T-helper 1 cell (primary cell): ENCODE measurements at places on chromosomes 6 and 20.
A peak's percentile ranks its signal among the peaks of the same experiment; 100 is the strongest.

GRCh38 chr20:13331536-13331935, 110.5 kb downstream of the ISM1 start:
- DNase-seq: no peak

DNA sequence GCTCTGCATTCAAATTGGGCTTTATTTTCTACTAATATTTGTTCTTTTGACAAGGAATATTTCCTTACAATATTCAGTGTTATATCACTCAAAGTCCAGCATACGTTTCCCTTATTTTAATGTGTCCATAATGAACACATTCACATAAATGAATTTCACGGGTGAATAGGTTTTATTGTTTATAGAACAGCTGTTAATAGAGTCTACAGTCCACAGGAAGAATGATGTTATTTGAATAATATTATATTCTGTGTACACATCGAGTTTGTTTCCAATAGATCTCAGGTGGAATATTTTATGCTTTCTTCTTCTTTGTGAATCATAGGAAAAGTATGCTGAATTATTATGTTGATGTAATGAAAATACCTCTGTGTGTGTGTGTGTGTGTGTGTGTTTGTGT, 582.4 kb downstream of the CDH26 start:
- DNase-seq: no peak

DNA sequence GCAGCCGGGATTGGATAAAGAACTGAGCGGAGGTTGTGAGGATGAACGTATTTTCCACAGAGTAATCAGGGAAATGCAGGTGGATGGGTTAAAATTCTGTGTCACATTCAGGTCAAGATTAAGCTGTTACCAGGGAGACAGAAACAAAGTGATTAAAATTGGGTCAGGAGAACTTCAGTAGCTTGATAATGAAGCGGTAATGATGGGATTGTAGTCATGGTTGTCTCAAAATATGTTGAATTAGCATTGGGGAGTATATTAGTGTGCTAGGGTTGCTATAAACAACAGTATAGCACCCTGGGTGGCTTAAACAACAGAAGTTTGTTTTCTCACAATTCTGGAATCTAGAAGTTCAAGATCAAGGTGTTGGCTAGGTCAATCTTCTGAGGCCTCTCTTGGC, 155.5 kb downstream of the GJA1 start:
- no peak for DNase-seq

GRCh38 chr20:37364013-37364926, 18.3 kb downstream of the SRC start:
- DNase-seq: no peak

DNA sequence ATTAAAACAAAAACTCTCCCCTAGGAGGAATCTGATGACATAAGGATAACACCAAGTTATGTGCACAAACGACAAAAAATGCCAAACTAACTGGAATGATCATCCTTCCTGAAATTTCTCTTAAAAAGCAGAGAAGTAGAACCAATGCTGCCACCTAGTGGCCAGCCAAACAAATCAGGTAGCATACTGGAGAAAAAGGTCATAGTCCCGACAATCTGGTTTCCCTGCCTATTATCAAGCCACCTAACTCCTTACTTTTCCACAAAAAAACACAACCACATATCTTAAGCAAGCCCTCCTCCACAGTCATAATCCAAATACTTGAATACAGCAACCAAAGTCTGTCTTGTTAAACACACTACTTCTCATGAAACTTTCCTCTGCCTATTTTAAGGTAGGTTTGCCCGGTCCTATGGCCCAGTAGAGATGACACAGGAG, 5.3 kb downstream of the OARD1 start:
- peak; percentile 47 for DNase-seq

DNA sequence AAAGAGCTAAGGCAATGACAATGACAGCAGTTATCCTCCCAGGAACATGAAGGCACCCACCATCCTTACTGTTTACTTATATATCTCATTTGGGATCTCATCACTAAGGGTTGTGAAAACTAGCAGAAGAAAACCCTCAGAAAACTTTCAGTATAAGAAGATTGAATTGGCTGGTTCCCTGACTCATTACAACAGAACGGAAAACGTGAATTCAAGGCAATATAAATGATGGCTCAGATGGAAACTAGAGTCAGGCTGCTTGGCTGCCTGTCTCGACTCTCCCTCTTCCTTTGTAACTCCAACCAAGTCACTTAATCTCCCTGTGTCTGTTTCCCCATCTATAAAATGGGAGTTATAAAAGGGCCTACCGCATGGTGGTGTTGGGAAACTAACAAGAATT, 387.1 kb upstream of the JARID2 start:
- DNase-seq: no peak

DNA sequence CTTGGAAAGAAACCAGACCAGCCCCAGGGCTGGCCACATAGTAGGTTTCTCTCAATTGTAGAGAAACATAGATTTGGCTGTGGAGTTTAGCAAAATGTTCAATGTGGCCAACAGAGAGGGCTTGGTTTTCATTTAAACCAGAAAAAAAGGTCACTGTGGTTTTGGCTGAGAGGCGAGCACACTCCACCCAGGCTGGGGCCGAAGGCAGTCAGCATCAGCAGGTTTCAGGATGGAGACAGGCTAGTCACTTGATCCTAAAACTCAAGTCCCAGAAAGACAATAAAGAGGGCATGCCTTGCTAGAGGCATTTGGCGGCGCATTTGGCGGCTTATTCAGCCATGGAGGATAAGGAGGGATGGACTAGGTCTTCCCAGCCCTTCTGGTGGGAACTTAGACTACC, 73.1 kb downstream of the PRND start:
- DNase-seq: peak; percentile 25

DNA sequence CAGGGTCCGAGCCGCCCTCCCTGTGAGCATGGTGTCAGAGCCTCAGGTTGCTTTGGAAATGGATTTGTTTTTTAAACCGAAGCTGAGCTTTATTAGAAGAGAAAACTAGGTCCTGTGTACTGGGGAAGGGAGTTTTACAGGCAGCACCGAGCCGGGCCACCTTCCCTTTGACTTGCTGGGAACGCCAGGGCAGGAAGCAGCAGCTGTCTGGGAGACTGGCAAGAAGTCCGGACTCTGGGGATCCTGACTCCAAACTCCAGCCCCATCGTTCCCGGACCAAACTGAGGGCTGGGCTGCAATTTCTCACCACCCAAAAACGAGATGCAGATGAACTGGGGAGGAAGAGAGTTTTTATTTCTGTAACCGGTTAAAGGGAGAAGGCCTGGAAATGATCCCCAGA, 214.9 kb upstream of the KCNG1 start:
- no peak for DNase-seq

DNA sequence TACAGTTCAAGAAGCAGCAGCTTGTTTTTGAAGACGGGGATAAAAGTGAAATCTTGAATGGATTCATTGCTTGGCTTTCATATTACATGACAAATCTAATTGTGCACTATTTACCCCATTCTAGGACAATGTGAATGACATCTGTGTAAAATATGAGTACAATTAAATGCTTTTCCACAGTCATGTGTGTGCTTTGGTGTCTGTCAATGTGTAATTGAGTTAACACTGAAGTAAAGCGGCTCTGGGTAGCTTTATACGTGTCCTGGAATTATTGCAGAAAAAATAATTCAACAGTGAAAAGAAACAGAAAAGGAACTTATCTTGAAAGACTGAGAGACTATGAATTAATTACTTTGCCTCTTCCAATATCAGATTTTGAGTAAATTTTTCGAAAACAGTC, 233.5 kb upstream of the HS3ST5 start:
- DNase-seq: no peak
